ENCODE measurements at places on chromosomes 2 and 18.

DNA sequence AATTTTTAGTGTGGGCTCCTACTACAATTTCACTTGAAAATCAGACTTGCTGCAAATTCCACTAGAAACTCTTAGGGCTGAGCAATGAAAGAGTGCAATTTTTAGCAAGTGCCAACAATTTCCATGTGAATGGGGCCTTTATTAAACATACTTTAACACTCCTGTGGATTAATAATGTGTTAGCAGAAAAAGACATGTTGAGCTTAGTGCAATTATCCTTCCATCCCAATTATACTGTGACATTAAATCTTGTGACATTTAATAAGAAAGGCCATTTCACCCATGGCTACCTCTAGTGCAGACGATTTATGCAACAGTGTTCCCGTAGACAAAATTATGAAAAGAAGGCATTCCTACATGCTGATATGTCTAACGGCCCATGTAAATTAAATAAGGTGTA lies 639.7 kb downstream of the STK39 start:
- no peak for DNase-seq

- DNase-seq, result peak; percentile 56
These were observed 714 bp downstream of the ASXL3 start for GRCh38 chr18:33578518-33579348.

DNA sequence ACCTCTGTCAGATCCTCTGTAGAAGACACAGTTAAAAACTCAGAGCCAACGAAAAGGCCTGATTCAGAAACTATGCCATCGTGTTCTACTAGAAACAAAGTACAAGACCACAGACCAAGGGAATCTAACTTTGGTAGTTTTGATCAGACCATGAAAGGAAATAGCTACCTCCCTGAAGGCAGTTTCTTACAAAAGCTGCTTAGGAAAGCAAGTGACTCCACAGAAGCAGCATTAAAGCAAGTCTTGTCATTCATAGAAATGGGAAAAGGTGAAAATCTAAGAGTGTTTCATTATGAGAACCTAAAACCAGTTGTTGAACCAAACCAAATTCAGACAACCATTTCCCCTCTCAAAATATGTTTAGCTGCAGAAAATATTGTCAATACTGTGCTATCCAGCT lies 58.2 kb downstream of the FSIP2 start:
- DNase-seq, result no peak

DNA sequence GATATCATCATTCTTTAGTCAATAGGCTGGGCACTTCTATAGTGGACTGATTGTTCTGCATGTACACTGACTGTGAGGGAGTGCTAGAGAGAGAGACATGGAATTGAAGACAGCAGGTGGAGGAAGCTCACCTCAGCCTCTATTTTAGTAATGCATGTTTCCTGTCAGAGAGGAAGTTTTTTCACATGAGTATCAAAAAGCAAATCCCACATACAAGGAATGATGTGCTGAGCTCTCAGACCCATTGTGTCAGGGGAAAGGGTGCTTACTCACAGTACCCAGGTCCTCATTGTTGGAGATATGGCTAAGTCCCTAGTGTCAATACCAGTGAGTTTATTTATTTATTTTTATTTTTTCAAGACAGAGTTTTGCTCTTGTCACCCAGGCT lies 9.9 kb upstream of the CDK15 start:
- DNase-seq, result no peak

- peak; percentile 92 for DNase-seq
These were observed 165.5 kb downstream of the DDX1 start for GRCh38 chr2:15756882-15757819.

- no peak for DNase-seq
These were observed 248.0 kb downstream of the TMEM182 start for GRCh38 chr2:103009871-103010270.

GRCh38 chr18:41323044-41323443 lies 632.0 kb upstream of the PIK3C3 start:
- no peak for DNase-seq

GRCh38 chr2:216796115-216796840 lies 63.6 kb downstream of the TNP1 start:
- no peak for DNase-seq

DNA sequence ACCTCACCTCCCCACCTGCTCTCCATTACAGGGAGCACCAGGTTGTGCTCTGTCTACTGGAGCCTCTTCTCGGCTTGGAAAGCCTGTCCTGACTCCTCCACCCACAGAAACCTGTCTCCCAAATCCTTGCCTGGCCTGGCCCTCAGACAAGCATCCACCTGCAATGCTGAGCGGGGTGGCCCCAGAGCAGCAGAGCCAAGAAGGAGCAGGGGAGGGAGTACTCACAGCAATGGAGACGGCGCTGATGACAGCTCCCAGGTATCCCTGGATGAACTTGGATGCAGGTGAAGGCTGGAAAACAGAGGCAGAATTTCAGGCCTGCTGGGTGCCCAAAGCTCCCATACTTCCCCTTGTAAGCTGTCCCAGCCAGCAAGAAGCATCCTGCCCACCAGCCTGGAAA lies 72.8 kb downstream of the SFXN5 start:
- no peak for DNase-seq

- no peak for DNase-seq
These were observed 85.1 kb upstream of the ACAA2 start for GRCh38 chr18:49898421-49898820.

DNA sequence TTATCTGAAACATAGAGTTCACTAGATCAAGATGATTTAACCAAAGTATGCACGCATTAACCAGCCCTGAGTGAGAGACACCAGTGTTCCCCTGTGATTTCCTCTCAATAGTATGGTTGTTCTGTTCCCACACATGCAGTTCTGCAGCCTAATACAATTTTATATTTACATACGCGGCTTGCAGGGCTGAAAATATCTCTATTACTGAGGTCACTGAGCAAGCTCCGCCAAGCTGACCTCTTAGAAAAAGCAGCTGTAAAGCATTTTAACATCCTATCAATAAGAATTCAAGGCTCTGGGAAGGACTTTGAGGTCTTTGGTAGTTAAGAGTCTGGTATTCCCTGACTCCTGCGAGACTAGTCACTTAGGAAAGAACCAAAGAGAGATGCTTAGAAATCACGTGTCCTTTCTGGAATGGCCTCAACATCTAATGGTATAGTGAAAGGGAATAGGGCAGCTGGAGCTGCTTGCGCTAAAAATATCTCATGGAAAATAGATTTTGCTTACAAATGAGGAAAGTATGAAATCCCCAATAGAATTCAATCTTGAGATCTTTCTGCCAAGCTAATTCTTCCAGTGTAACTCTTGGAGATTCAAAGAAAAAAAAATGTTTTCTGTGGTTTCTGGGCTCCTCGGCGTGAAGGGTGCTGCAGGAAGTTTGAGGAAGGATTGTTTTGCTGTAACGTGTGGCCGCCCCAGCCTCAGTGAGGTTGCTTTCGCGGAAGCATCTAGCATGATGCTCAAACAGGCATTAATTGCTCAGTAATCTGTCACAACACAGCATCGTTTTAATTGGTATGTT lies 59.2 kb downstream of the DOCK10 start:
- peak; percentile 56 for DNase-seq

GRCh38 chr2:23311186-23311585 lies 73.8 kb upstream of the KLHL29 start:
- no peak for DNase-seq

- peak; percentile 13 for DNase-seq
These were observed 917.6 kb upstream of the ACVR2A start for GRCh38 chr2:146927080-146927711.

DNA sequence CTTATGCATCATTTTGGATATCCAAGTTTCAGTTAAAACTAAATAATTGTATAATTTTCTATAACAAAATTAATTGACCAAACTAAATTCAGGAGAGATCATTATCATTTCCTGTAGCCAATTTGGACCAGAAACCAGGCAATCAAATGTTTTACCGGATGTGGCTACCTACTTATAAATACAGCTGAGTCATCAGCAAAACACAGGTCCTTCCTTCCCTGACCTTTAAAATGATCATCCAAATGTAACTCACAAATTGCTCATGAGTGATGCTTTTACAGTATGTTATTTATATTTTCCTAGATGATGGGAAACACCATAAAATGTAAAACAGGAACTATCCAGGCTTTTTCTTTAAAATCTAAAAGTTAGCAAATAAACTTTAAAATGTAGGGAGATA lies 133.7 kb downstream of the CBLN2 start:
- DNase-seq, result no peak

DNA sequence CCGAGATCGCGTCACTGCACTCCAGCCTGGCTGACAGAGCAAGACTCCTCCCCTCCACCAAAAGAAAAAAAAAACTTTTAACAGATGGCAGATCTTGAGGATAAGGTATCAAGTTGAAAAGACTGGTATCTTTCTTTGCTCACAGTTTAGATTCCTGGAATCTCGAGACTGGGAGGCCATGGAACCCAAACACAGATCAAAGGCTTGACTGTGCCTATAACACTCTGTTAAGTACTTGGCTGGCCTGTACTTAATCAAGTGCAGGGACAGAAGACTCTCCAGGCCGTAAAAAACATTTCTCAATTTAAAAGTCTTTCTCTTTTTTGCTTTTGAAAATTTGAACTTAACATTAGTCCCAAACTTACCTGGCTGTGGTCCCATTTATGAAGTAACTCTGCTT lies 107.1 kb upstream of the ZNF516 start:
- no peak for DNase-seq

DNA sequence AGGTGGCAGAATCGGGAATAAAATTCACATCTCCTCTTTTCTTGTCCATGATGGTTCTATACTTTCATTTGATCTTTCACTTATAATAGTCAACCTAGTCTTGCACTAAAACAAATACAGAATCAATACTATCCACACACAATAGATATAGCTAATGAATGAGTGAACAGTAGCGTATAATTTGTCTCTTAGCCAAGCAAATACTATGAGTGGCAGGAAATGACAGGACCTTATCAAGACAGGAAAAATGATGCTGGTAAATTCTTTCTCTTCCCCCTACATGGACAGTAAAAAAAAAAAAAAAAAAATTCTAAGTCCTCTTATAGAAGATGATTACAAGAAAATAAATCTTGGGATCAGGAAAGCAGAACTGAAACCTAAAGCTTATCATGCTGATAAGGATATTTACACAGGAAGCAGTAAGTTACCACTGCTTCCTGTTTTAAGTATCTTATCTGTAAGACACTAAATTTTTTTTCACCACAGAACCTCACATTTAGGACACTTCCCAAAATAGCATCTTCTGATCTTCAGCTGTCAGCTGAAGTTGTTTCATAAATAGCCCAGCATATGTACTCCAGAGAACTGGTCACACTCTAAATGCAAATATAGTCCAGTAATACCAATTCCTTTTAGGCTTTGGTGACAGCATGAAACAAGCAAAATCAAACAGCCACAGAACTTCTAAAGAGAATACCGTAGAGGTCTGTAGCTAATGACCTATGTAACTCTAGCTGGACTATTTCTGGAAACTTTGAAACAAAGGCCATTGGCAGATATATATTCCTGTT lies 27.0 kb downstream of the IRS1 start:
- DNase-seq, result no peak

DNA sequence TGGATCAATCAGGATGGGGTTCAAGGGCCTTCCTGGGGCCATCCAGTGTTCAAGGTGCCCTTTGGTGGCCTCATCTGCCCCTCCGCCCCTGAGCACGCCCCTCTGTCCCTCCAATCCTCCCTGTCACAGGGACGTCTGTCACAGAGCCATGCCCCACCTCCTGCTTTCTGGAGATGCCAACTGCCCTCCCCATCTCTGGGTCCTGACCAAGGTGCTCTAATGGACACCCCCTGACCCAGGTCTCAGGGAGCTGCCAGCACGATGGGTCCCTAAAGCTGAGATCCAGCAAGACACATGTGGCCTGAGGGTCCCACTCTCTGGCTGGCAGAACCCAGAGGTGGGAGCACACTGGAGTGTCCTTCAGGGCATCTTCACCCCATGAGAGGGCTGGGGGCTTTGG lies 2.1 kb upstream of the TEKT4 start:
- DNase-seq, result no peak

GRCh38 chr18:2978208-2978607 lies 34.7 kb downstream of the LPIN2 start:
- DNase-seq, result no peak

Measured in SK-N-DZ (cell line).